ENCODE measurements at places on chromosomes 4 and X. TPM values are rescaled to one million over a fixed set of nuclear protein-coding genes. Genes with fewer than 3 reads are reported as not detected.

DNA sequence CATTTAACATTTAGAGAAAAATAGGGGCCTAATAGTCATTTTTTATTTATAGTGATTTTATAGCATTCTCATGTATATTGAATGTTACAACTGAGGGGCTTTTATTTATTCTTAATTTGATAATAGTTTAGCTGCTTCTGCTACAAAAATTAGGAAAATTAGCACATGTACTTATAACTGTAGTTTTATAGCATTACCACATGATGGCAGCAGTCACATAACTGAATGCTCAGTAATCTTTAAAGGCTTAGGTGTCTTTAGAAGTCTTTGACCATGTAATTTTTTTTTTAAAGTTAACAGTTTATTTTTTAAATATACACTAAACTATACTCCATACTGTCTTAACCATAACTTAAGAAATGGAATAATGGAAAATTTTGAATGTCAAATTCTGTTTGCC lies 136.6 kb downstream of the STAG2 start:
- no peak for ATAC-seq

The NDNF gene
- 5.3 TPM for total RNA-seq

DNA sequence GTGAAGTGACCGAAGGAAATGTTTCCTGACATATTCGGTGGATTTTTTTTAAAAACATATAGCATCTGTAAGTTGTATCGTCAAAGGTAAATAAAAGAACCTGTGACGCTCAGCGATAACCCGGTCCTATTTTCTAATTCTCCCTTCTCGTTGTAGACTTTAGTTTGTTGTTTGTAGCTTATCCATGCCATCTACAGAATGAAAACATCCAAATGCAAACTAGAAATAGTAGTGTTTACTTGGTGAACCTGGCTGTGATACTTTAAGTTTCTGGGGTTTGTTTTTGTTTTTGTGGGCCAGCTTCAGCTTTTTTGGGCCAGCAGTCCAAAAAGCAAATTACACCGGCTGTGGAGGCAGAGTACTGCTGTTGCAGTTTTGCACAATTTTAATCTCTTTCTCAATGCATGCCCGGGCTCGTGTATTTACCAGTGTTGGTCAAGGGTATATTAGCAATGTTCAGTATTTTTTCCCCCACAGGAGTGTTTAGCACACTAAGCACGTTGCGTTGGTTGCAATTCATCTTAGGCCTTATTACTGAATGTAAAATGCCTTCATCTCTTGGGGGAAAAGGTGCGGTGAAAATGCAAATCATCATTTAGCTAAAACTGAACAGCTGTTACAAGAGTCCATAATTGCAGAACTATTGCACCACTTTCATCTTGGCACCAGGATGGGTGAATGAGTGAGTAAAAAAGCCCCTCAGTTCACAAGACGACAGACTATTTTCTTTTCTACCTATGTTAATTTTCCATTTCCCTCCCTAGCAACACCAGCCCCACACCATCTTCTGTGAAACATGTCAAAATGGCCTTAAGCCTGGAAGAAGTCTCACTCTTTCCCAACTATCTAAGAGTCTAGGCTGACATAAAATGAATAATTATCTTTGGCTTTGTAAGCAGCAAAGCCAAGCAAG lies 1.7 kb upstream of the CNOT6L start:
- ATAC-seq: no peak

DNA sequence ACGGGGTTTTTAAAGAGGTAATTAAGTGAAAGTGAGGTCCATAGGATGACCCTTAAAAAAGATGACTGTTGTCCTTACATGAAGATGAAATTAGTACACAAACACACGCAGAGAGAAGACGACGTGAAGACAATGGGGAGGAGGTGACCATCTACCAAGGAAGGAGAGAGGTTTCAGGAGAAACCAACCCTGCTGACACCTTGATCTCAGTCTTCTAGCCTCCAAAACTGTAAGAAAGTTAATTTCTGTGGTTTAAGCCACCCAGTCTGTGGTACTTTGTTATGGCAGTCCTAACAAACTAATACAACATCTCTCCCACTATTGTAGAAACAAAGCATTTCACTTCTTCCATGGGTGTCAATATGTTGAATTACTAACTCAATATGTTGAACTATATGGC lies 139.6 kb upstream of the ATOH1 start:
- ATAC-seq: no peak

- ATAC-seq: no peak
Observed at GRCh38 chr4:105725623-105726022, 17.0 kb downstream of the GSTCD start.

GRCh38 chr4:128527946-128528576 lies 240.4 kb upstream of the PGRMC2 start:
- ATAC-seq: no peak

- ATAC-seq: no peak
Observed at GRCh38 chrX:154724993-154725756, 25.7 kb downstream of the GAB3 start.

The EDNRA gene
- total RNA-seq: 3.4 TPM

The SLC7A11 gene
- 0.13 TPM for total RNA-seq

The SPATA4 gene
- 0.46 TPM for total RNA-seq

The TMPRSS11E gene
- 13.0 TPM for total RNA-seq

DNA sequence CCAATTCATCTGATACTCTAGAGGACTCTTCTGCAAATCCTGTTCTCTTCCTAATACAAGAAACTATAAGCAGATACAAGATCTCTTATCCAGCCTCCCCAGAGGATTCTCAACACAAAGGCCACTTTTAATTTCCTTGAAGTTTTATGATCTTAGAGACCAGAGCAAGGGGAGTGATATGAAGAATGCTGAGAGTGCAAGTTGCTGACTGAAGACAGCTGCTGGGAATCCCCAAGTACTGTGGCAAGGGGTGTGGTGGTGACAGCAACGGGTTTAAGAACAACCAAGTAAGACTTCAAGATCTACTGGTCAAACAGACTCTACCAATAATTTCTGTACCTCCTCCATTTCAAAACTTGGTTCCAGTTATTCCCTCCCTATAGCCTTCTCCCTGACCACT lies 7.0 kb downstream of the AMMECR1 start:
- no peak for ATAC-seq

GRCh38 chr4:171583790-171584189 lies 229.4 kb upstream of the GALNTL6 start:
- ATAC-seq: no peak

- no peak for ATAC-seq
Observed at GRCh38 chr4:56613101-56613862, 67.8 kb downstream of the HOPX start.

DNA sequence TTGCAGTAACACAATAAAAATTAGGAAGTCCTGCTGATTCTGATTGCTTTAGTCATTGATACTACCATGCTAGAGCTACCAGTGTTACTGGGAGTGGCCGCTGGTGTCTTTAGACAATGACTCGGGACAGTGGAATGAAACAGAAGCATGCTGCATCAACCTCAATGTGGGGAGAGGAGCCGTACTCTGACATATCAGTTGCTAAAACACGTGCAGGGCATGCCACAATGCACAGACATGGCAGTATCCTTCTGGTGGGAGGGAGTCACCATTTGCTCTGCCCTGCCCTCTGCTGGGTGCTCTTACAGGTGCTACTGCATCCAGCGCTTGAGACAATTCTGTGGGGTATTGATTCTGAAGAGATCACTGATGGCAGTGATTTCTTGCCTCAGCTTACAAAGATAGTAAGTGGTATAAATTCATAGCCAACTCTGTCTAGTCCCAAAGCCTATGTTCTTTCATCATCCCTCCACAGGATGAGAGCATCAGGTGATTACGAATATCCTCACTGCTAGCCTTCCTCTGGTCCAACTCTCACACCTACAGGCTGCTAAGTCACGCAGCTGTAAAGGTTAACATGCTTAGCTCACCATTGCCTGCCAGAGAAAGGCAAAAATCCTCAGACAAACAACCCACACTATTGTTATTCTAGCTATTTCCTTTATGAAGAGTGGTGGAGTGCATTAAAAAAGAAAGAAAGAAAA lies 43.7 kb downstream of the NSG1 start:
- no peak for ATAC-seq

DNA sequence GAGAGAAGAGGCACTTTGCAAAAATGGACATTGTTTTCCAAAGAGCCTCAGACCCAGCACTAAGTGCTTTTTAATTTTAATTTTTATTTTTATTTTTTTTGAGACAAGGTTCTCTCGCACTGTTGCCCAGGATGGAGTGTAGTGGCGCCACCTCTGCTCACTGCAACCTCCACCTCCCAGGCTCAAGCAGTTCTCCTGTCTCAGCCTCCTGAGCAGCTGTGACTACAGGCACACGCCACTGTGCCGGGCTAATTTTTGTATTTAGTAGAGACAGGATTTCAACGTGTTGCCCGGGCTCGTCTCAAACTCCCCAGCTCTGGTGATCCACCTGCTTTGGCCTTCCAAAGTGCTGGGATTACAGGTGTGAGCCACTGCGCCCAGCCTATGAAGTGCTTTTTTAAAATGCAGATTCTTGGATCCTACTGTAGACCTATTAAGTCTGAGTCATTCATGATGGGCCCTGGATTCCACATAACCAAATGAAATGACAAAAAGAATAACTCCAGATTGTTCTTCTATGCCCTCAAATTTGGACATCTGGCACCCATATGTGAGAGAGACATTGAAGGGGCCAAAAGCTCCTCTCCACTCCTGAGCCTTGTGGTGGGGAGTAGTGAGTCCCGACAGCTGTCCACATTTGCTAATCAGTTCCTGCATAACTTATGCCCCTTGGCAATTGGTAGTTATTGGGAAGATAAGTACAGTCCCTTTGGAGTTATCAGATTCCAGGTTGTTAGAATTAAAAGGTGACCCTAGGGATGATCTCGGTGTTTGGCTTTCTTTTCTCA lies 3.6 kb downstream of the NOCT start:
- no peak for ATAC-seq

GRCh38 chr4:3832536-3833220 lies 66.5 kb downstream of the ADRA2C start:
- no peak for ATAC-seq

DNA sequence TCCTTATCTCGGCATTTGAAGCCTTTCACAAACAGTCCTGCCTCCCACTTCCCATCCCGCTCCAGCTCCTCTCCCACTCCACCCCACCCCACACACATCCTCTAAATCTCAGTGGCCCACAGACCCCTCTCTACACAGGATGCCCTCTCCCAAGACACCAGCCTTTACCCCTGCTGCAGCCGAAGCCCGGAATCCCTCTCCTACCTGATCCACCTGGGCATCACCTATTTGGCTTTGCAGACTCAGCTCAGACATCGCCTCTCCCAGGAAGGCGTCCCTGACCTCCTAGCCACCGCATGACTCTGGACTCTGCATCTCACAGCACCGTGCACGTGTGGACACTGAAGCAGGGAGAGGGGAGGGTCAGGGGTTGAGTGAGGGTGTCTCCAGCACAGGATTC lies 11.5 kb downstream of the PPP2R2C start:
- no peak for ATAC-seq

DNA sequence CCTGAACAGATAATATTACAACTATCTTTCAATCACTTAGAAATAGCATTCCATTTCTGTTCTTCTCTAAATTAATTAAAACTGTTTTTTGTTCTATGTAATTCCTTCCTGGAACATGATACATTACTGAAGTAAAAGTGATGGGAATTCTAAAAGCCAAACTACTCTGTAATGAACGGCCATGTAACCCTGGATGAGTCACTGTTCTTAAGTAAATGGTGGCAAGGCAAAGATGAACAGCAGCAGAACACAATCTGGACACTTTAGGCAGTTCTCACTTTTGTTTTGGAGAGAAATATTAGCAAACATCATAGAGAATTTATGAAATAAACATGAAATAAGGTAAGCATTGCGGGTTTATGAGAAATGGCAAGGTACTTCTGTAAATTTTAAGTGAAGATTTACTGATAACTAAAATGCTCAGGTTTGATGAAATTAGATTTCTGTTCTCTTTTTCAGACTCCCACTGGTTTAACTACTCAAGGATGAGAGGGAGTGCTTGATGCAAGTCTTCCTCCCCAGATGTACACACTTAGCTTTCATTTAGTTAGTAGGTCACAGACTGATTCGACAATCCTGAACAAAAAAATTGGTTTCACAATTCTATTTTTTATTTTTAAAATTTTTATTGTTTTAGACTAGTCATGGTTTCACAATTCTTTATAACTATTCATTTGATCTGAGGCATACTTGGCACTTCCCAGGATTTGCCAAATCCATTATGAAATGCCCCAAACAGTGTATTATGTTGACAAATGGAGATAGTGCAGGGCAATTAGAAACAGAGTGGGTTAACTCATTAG lies 964 bp upstream of the GPR82 start:
- ATAC-seq: no peak

DNA sequence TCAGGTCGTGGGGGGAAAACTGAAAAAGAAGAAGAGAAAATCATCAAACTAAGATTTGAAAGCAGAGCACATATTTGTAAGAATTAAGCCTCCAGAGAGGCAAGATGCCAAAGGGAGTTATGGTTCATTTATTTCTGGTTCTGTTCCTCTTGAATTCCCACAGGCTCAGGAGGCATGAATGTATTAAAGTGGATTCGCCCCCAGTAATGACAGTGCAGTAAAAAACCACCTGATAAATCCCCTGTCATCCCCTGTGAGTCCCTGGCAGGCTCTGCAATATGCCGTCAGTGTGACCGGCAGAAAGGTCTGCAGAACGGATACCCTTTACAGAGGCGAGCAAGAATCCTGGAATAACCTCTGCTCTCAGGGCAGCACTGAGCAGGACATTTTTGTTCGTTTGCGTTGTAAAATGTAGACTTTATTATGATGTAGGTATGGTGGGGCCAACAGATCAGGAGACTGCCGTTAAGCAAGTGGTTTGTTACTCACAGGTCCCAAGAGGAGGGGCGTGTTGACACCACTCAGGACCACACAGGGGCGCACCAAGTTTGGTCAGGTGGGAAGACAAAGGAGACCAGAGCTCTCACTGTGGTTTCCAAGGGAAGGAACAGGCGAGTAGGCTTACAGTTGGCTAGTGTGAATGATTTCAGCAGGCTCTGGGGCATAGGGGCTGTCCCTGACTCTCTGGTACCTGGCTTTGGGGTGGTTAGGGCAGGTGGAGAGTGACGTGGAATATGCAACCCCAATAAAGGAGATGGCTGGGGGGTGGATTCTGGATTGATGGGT lies 75.3 kb downstream of the DHRSX start:
- ATAC-seq: no peak

The FAM184B gene
- total RNA-seq: not detected

The RBM46 gene
- total RNA-seq: 0.08 TPM

The TMEM271 gene
- total RNA-seq: not detected

- no peak for ATAC-seq
Observed at GRCh38 chrX:11080741-11081305, 30.3 kb upstream of the HCCS start.

- peak; percentile 56 for ATAC-seq
Observed at GRCh38 chr4:151173871-151174270, 74.4 kb downstream of the RPS3A start.

Data from gastroesophageal sphincter (tissue), 4 donors.